ENCODE measurements at places on chromosomes 3 and 15.

DNA sequence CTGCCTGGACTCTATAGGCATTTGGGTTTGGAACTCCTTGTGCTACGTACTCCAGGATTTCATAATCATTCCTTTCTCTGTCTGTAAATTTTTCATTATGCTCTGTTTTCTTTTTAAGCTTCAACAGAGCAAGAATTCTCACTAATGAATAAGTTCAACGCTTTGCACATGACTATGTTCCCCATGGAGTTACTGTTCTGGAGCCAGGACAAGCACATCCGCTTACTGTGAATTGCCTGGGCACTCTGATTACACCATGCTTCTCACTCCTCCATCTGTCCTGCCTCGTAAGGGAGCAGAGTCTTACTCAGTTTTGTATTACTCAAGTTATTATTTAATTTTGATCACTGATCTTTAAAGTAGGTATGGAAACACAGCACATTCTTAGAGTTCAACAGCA, 472.7 kb downstream of the RAP2B start:
- DNase-seq: no peak

GRCh38 chr3:2268779-2269178, 170.1 kb downstream of the CNTN4 start:
- DNase-seq: no peak

DNA sequence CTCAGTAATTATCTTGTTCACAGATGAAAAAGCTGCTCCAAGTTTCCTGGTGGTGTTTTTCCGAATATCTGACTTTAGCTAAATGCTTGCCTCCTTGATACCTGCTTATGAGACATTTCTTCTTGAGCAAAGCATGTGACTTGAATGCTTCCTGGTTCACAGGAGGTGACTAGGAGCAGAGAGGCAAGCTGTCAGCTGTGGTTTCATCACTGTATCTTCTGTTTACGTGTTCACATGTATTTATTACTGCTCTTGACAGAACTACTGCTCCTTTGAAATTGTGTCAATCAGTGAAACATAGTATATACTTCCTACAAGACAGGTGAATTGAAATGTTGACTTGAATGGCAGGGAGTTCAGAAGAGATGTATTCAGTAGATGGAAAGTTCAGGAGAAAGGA, 8.9 kb upstream of the SPPL2A start:
- no peak for DNase-seq

- no peak for DNase-seq
These were observed 84.1 kb downstream of the CHL1 start for GRCh38 chr3:280681-281080.

DNA sequence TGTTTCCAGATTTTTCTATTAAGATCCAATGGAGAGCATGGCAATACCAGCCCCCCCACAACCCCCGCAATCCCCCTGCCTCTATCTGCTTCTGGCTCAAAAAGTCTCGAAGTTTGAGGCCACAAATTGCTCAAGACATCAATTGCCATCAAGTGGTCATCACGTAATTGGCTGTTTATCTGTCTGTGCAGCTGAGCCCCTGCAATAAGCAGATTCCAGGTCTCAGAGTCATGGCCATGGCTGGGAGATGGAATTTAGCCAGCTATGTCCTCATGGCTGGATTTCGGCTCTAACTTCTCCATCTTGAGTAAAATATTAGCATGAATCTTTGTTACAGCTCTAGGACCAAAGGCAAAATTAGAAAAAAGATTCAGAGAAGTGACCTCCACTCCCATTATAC, 22.7 kb downstream of the SSUH2 start:
- no peak for DNase-seq

- no peak for DNase-seq
These were observed 63.9 kb downstream of the XXYLT1 start for GRCh38 chr3:195207056-195207455.

- DNase-seq: no peak
These were observed 109.9 kb downstream of the TBC1D5 start for GRCh38 chr3:17632401-17633100.

DNA sequence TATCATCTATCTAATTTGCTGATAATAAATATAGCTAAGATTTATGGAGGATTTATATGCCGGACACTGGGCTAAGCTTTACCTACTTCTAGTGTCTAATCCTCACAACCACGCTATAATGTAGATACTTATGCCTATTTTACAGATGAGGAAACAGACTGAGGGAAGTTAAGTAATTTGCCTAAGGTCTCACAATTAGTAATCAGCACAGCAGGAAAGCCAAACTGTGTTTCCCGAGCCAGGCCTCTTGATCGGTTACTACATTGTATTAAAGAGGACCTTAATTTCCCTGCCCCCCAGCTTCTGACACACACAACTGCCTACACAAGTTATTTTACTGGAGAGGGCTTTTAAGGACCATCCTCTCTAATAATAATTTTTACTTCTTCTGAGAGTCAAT, 40.9 kb downstream of the ONECUT1 start:
- no peak for DNase-seq

- no peak for DNase-seq
These were observed 27.8 kb downstream of the STAC start for GRCh38 chr3:36408146-36408545.

DNA sequence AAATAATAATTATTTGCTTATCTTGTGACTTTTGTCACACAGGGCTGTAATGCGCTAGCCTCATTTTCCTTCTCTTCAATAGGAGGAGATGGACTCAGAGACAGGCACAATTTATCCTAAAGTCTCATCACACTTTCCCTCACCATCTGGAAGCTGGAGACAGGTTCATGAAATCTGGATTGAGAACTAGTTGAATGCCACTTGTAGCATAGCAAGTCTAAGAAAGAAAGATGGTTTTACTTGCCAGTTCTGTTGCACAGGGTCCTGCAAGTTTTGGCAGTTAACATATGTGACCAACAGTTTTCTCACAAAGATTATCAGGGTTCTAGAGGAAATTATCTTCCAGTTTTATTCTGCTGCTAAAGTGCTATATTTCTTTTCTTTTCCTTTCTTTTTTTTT, 9.0 kb upstream of the ZSCAN2 start:
- no peak for DNase-seq

- DNase-seq: no peak
These were observed 288.6 kb downstream of the UACA start for GRCh38 chr15:70474471-70475406.

- DNase-seq: no peak
These were observed 24.4 kb downstream of the CRBN start for GRCh38 chr3:3154879-3155610.

DNA sequence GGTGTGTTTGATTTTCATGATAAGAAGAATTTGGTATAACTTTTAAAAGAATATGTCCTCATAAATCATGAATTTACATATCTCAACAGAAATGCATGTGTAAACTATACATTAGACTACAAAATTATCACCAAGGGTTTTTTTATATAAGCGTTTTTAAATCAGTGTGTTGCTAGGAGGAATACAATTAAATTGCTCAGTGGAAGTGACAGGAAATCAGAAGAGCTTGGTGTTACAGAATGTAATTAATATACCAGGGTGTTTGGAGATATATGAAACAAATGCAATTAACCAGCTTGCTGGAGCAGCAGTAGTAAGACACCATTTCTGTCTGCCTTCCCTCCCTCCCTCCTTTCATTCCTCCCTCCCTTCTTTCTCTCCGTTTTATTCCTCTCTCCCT, 2.4 kb downstream of the ROBO2 start:
- no peak for DNase-seq

- DNase-seq: no peak
These were observed 59.8 kb downstream of the GLDN start for GRCh38 chr15:51401051-51401780.

GRCh38 chr3:94004301-94004910, 24.0 kb downstream of the STX19 start:
- no peak for DNase-seq

GRCh38 chr15:101157721-101158120, 94.1 kb downstream of the CHSY1 start:
- DNase-seq: no peak

GRCh38 chr15:90552162-90552928, 22.6 kb downstream of the CRTC3 start:
- DNase-seq: no peak

DNA sequence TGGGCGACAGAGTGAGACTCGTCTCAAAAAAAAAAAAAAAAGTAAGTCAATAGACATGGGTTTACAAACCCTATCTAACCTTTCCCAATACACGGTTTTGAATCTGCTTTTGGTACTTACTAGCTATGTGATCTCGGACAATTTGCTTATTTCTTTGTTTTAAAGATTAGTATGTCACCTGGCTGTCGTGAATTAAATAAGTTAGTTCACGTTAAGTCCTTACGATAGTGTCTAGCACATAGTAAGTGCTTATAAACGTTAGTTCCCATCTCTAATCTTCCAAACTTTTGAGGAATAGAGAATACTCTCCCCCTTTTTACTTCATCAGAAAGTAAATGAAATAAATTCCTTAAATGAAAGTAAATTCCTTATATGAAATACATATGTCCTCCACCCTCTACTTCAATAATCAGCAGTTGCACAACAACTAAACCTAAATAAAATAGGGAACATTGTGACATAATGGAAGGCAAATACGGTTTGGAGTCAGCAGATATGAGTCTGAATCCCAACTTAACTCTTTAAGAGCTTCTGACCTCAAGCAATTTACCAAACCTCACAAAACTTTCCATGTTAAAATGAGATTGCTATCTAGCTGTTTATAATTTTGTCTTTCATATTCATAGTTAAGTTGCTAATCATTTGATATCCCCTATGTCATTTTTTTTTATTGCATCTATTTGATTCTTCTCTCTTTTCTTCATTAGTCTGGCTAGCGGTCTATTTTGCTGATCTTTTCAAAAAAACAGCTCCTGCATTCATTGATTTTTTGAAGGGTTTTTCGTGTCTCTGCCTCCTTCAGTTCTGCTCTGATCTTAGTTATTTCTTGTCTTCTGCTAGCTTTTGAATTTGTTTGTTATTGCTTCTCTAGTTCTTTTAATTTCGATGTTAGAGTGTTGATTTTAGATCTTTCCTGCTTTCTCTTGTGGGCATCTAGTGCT, 134.6 kb downstream of the PEAK1 start:
- DNase-seq: no peak

DNA sequence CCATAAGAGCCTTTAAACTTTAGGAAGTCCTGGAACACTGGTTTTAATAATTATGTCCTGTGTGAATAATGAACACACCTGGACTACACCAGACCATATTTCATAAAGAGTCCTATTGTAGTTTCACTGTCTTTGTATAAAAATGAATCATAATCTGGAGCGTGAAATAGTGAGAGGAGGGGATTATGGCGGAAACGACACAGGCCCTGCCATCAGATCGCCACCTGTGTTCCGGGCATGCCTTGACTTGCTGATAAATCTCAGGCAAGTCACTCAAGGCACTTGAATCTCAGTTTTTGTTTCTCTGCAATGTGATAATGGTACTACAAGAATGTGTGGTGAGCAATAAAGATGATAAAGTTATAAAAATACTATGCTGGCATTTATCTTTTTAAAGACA, 995.5 kb downstream of the MCTP2 start:
- no peak for DNase-seq

- DNase-seq: peak; percentile 39
These were observed 67.1 kb downstream of the ATP8B4 start for GRCh38 chr15:50051811-50052419.

DNA sequence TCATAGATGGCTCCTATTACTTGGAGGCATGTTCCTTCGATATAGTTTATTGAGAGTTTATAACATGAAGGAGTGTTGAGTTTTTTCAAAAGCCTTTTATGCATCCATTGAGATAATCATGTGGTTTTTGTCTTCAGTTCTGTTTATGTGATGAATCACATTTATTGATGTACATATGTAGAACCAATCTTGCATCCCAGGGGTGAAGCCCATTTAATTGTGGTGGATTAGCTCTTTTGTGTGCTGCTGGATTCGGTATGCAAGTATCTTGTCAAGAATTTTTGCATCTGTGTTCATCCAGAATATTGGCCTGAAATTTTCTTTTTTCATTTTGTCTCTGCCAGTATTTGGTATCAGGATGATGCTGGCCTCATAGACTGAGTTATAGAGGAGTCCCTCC, 81.0 kb downstream of the NAALADL2 start:
- no peak for DNase-seq

- no peak for DNase-seq
These were observed 479.0 kb downstream of the AGBL1 start for GRCh38 chr15:86558686-86559085.

GRCh38 chr15:22978691-22979237, 1.4 kb downstream of the CYFIP1 start:
- DNase-seq: no peak

DNA sequence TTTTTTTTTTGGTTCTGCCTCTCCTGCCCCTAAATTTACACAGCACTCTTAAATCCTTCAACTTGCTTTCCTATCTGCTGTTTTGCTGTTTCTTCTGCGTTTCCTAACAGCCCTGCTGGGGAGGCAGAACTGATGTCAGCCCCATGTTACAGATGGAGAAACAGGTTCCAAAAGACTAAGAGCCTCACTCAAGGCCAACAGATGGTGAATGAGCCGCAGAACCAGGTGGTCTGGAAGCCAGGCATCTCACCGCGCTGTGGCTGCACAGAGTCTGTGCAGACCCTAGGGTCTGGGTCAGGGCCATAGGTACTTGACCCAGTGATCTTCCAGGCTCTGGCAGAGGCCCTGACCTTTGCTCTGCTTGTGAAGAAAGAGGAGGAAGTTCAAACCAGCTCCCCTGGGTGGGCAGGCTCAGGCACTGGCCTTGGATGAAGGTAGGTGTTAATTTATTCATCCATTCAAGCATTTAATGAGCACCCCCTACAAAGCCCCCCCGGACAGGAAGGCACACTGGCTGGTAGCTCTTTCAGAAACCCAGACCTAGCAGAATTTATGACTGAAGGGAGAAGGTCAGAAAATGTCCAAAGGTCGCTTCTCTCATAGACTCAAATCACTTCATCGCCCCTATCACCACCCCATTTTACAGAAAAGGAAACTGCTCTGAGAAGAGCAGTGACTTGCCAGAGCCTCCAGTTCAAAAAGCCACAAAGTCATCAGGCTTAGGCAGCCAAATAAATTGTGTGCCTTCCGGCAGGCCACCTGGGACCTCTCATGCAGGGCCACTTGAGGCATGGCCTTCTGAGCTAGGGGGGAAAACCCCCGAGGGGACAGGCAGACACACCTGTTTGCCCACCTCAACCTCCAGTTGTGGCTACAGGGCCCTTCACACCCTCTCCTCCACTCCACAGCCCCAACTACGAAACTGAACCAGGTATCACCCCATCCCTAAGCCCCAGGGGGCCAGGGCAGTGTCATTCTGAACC, 2.7 kb downstream of the CHDH start:
- no peak for DNase-seq

DNA sequence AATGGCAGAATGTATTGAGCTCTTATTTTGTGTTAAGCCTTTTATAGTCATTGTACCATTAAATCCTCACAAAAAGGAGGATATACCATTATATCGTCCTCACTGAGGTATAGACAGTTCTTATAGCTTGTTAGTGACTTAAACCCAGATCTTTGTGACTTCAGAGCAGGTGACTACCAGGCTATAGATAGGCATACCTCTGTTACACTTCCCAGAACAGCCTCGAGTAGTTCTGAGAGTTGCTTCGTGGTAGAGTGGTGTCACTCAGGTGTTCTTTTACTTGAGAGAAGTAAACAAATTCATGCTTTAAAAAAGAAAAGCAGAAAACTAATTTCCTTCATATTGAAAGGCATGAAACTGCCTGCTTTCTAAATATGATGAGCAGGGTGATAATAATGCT, 59.9 kb downstream of the SEC22A start:
- DNase-seq: no peak

GRCh38 chr15:76065793-76066192, 6.0 kb downstream of the TMEM266 start:
- DNase-seq: no peak

All from neural crest cell (in vitro differentiated cells).